Retina (tissue), 1 donor: ENCODE measurements at places on chromosomes 16 and 17.
A peak's percentile ranks its signal among the peaks of the same experiment; 100 is the strongest.

DNA sequence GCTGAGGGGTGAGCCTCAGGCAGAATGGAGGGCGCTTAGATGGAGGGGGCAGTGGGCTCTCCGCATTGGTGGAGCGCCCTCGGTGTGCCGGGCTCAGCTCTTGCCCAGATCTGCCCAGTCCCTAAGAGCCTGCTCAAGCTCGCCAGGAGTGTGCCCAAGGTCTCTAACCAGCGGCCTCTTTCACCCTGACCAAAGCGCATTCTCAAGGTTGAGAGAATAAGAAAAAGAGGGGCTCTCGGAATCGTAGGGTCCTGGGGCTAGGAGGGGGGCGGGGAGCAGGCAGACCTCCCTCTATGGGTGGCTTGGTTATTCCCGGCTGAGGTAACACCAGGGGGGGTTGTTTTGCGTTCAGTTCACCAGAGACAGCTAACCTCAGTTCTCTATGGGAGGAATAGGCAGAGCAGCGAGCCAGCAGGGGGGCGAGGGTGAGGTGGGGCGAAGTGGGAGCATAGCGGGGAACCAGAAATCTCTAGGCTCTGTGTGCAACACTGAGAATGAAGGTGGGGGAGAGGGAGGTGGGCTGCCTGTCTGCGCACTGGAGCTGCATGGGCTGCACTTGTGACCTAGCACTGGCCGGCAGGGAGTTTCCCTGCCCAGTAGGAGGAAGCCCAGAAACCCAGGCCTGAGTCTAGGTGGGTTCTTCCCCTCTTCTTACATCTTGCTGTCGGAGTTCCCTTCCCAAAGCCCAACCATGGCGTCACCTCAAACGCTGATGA is 3.0 kb downstream of the TMEM132E start:
- DNase-seq, result peak; percentile 53

- no peak for DNase-seq
Observed at GRCh38 chr17:67111808-67112207, 67.5 kb downstream of the CACNG1 start.

GRCh38 chr17:83062818-83063671 is 16.4 kb upstream of the METRNL start:
- DNase-seq, result peak; percentile 9

DNA sequence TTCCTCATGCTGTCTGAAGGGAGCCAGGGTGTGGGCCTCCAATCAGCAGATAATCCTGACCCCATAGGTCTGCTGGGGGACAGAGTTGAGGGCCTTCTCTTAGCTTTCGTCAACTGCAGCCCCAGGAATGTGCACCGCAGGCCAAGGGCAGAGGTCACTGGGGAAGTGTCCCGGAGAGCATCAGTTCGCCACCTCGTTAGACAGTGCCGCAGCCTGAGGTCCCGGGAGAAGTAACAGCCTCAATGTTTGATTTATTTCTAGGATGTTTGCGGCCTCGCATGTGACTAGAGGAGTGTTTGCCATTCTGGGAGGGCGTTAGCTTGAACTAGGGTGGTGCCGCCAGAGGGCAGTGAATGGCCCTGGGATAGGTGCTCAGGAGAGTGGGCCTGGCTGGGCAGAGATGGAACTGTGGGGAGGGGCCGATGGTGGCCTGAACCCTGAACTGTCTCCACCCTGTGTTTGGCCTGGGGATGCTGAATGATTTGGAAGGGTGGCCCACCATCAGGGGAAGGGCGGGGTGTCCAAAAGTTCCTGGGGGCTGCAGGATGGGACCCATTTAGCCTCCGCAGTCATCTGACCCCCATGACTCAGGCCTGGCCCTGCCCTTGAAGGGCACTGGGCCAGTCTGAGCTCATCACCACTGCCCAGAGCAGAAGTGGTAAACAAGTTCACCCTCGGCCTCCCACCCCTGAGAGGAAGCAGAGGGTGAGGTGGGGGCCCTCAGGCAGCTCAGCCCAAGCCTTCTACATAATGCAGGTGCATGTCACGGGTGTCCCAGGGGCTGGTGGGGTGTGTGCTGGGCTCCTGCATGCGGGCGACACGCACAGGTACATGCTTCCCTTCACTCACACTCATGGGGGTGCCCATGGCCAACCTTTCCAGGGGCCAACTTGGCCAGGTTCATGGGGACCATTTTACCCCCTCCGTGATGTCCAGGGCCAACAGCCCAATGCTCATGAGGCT is 12.4 kb upstream of the TAC4 start:
- no peak for DNase-seq

DNA sequence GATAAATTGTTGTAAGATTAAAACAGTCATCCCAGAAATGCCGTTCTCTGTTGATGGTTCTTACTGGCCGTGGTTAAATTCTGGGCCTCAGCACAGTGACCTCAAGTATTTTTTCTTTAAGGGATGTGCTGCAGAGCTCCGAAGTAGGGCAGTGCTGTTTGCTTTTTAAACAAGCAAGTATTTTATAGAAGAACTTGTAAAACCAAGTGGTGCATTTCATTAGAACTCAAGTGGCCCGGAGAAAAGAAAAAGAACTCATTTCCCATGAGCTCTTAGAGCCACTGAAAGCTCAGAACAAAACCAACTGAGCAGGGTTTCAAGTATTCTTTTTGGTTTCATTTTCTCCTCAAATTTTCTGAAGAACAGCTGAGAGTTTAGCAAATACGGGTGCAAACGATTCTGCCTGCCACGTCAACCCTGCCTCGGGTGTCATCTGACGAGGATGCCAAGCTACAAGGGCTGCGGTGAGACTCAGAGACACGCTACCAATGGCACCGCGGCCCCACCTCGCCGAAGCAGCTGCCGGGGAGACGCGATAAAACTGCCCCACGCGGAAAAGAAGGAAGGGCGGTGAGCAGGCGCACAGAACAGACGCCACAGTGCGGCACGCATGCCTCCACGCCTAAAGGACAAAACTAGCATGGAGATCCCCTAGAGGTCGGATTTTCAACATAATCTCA is 6.3 kb downstream of the LMF1 start:
- no peak for DNase-seq

DNA sequence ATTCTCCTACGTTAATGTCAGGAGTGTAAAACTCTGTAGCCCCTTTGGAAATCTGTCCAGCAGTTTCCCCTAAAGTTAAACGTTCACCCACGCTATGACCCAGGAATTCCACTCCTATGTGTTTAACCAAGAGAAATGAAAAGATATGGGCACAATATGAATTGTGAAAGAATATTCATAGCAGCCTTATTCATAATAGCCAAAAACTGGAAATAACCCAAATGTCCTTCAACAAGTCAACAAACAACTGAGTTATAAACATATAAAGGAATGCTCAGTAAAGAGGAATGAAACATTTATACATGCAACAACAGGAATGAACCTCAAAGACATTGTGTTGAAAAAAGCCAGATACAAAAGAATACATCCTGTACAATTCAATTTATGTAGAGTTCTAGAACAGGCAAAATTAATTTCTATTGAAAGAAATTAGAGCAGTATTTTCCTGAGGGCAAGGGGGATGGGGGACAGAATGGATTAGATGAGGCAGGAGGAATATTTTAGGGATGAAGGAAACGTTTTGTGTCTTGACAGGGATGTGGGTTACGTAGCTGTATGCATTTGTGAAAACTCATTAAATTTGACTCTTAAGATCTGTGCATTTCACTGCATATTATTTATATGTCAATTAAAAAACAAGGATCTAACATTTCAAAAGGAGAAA is 286.7 kb upstream of the CDH5 start:
- no peak for DNase-seq

DNA sequence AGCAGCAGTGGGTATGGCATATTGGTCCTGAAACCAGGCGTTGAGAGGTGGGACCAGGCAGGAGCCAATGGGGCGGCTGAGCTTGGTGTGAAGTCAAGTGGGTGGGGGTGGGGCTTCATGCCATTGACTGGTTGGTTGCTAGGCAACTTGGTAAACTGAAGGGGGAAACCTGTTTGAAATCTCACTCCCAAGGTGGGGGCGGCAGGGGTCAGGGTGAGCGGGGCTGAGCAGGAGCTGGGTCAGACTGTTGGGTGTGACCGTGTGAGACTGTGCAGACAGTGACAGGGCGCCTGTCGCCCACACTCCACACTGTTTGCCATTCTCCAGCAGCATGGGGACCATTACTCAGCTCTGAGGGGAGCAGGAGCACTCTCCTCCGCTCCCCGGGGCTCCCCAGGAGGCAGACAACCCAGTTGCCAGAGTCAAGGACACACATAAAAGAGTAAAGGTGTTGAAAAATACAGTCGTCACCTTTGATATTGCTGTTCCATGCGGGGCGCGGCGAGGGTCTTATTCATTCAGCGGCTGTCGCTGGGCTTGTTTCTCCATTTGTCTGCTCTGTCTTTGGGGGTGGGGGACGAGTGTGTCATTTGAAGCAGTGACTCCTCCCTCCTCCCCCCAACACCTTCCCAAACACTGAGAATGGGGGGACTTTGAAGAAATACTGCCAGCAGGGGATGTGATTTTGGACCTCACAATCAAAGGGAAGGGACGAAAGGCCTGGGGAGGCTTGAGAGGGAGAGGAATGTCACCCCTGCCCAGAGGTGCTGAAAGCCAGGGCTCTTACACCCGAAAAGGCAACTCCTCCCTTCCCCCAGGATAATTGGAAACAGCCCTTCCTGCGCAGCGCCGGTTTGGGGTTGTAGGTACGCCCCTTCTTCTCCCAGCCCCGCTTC is 1.2 kb upstream of the EFNB3 start:
- peak; percentile 75 for DNase-seq

DNA sequence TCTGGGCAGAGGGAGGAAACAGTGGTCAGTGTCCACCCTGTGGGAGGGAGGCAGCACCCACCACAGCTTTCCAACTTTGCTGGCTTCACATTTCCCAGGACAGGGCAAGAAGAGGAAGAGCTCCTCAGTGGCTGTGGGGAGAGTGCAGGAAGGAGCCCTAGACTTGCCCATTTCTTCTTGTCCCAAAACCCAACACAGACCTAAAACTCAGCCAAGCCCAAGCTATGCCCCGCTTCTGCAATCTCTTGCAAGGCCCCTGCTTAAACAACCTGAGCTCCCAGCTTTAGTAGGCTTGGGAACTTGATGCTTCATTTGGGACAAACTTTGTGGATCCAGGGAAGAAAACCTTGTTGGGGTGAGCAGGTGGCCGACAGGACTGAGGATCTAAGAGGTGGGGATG is 173.8 kb downstream of the LGALS9B start:
- no peak for DNase-seq

DNA sequence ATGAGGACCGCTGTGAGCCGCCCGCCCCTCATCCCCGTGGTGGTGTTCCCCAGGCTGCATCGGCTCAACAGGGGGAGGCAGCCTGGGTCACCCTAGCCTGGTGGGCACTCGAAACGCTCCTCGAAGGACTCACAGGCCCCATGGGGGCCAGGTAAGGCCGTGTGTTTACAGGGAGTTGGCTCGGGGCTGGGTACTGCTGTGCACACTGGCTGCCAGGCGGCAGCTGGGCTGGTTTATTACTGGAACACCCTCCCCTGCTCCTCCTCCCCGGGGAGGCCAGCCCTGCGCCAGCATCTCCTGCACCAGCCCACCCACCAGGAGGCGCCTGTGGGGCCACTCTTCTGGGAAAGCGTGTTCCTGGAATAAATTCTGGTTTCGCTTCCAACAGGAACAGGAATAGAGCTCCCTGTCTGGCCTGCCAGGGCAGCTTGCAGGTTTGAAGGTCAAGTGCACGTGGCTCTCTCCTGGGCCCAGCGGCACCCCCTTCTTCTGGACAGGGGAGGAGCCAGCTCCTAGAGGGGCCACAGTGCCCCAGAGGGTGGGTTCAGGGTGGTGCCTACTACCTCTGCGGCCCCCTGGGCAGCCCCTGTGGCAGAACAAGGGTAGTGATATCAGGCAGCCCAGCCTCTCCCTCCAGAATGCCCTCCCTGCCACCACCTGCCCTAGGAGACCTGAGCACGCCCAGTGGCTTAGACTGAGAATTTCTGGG is 11.3 kb downstream of the MCRIP1 start:
- no peak for DNase-seq

GRCh38 chr16:68790944-68791343 is 52.4 kb upstream of the TANGO6 start:
- DNase-seq, result no peak

GRCh38 chr17:80254396-80255251 is 6.0 kb upstream of the RNF213 start:
- DNase-seq, result no peak

DNA sequence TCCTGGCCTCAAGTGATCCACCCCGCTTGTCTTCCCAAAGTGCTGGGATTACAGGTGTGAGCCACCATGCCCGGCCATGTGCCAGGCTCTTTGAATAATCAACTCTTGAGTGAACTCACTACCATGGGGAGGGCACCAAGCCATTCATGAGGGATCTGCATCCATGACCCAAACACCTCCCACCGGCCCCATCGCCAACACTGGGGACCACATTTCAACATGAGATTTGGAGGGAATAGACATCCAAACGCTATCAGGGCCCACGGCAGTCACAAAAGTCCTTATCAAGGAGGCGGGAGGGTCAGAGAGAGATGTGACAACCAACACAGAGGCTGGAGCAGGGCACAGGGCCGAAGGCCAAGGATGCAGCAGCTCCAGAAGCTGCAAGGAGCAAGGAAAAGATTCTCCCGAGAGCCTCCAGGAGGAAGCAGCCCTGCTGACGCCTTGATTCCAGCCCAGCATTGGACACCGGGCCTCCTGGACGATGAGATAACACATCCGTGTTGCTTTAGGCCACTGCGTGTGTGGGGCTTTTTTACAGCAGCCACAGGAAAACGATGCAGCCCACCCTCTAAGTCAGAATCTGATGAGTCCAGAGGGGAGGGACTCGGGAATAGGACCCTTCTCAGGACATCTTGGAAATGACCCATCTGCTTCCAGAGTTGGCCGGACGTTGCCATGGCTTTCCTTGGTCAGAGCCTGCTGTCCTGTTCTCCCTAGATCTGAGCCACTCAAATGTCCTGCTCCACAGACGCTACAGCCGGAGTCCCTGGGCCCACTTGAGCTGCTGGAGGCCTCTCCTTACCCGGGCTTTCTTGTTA is 47.3 kb upstream of the CMIP start:
- DNase-seq, result no peak

DNA sequence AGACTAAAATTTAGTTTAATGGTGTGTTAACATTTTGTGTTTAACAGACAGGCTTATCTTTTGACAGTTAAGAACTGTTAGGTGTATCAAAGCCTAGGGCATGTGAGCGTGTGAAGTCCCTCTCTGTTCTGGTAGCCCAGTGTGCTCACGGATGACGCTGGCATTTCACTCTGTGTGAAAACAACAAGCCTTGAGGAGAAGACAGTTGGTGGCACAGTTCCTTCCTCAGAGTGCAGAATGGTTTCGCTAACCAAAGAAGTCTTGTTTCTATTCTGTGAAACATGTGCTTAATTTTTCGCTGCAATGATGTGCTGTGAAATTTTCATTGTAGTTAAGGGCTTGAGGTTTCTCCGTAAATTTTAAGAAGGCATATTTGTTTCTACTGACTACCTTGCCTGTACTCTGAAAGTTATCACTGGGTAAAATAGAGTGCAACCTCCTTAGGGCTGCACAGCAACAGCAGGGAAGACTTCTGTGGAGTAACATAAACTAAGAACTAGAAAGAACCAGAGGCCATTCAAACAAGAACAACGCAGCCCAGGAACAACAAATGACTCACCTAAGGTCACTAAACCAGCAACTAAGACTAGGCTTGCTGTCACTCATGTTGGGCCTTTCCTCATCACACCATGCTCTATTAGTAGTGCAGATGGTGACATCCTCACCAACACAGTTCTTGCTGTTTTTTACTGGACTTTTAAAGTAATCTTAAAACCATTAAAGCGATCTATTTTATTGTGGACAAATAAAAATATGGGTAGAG is 33.4 kb downstream of the BRD7 start:
- no peak for DNase-seq
